ENCODE measurements at places on chromosomes 3 and 15.
A peak's percentile ranks its signal among the peaks of the same experiment; 100 is the strongest.

- no peak for DNase-seq
Observed at GRCh38 chr3:182570946-182571594, 222.2 kb upstream of the ATP11B start.

DNA sequence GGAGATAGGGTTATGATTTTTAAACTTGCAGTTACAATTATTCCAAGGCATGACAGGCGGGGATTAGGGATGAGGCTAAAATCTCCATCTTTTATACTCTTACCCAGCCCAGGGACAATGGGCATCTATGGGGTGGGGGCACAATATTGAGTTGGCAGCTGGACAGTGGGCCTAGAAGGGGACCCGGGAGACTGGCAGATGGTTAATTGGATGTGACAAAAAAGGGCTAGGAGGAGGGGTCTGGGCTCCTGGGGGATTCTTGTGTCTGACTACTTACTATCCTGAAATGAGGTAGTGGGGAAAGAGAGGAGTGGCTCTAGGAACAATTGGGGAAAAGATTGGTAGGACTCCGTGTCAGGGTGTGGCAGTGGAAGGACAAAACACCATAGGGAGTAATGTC is 53.0 kb upstream of the ROPN1 start:
- no peak for DNase-seq

GRCh38 chr3:140014831-140015495 is 80.0 kb downstream of the CLSTN2 start:
- DNase-seq: no peak

GRCh38 chr3:172707967-172708366 is 2.9 kb downstream of the NCEH1 start:
- no peak for DNase-seq

- no peak for DNase-seq
Observed at GRCh38 chr3:8500319-8500988, 1.2 kb upstream of the LMCD1 start.

- no peak for DNase-seq
Observed at GRCh38 chr3:111434941-111435622, 106.9 kb upstream of the CD96 start.

- DNase-seq: no peak
Observed at GRCh38 chr15:53590380-53590779, 169.1 kb downstream of the WDR72 start.

- no peak for DNase-seq
Observed at GRCh38 chr3:130091958-130092357, 10.3 kb downstream of the ALG1L2 start.

GRCh38 chr3:61333192-61333961 is 82.1 kb upstream of the FHIT start:
- DNase-seq: no peak

DNA sequence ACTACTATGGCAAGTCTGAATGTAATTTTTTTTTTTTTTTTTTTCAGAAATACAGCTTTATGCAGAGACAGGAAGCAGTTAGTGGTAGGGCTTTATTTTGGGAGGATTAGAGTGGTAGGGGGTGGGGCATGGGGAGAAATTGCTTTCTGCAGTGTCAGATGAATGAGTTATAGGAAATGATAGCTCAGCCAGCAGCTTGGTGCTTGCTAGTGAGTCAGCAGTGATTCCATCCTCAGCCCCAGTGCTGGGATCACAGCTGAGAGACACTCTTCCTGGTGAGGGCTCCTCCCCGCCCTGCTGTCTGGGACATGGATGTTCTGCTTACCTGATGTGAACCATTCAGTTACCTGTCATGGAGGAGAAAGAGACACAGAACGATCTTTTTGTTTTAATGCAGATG is 39.6 kb downstream of the SEMA6D start:
- DNase-seq: peak; percentile 54

DNA sequence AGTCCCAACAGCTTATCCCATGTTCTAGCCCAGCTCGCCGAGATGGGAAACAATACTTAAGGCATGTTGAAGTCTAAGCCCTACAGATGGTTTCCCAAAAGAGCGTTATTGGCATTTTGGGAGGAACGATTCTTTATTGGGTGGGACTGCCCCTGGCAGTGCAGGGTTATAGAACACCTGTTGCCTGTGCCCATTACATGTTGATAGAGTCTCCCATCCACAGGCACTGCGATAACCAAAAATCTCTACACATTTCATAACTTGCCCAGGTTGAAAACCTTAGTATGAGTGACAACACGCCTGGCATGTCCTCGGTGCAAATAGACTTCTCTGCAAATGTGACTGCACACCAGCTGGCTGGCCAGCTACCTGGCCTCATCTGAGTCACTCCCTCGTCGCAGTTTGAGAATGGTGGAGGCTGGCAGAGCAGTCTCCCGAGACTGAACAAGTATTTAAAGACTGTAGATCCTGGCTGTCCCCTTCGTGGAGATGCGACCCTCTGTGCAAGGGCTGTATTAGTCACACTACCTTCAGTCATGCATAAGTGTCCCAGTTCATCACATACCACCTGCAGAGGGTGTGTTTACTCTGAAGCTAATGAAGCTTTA is 18.7 kb downstream of the ZNF80 start:
- DNase-seq: no peak

- DNase-seq: no peak
Observed at GRCh38 chr3:80297720-80298119, 529.9 kb upstream of the ROBO1 start.

- DNase-seq: no peak
Observed at GRCh38 chr3:12325586-12326515, 37.0 kb downstream of the PPARG start.

DNA sequence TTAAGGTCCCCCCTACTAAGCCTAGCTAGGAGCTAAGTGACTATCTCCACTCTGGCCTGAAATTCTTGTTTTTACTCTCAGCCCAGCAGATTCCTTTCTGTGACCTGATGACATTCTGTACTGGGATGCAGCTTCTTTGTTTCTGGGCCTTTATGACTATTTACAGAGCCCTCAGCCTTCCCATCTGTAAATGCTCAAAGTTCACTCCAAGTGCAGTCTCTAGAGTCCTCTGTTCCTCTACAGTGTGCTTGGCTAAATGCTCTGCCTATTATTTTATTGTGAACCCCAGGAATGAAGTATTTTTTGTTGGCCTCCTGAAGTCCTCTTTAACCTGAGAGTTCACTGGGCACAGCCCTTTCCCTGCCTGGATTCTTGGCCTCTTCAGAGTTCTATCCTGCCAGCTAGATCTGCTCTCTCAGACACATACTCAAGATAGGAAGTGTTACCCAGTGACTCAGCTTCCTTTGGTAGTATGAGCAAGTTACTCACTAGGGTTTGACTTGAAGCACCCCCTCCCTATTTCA is 278.1 kb upstream of the P2RY1 start:
- peak; percentile 17 for DNase-seq

- DNase-seq: no peak
Observed at GRCh38 chr3:117117188-117117936, 407.8 kb downstream of the TUSC7 start.

DNA sequence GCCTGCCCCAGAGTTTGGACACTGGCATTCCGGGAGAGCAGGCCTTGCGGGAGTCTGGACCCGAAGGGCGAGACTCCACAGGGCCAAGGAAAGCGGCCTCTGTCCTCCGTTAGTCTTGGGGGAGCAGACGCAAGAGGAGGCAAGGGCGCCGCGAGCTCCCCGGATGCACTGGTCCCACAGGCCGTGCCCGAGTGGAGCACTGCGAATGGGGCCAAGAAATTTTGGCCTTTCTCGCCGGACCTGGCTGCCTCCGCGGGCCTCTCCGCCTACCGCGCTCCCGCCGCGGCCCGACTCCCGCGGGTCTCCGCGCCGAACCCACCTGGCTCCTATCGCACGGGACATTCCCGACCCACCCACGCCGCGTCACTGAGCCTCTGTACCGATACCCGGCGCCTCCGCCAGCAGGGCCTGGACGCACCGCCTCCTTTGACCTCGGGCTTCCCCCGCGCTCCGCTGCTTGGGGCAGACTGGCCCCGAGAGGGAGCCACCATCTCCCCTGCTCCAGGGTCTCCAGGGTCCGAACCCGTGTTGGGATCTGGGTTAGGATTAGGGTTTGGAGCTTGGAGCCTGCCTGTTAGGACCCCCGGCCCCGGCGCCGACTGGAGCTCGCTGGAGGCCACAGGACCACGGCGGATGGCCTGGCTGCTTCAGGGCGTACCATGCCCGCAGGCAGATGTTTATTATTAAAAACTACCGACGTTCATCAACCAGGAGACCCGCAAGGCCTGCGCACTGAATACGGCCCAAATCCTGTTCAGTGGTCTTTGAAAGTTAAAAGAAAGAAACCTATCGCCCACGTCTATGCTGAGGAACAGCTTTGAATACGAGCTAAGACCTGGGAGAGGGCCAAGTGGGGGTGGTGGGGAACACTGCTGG is 11.7 kb downstream of the SHOX2 start:
- no peak for DNase-seq

GRCh38 chr15:78930577-78931388 is 14.1 kb downstream of the CTSH start:
- peak; percentile 89 for DNase-seq

GRCh38 chr3:23341147-23341838 is 138.2 kb downstream of the UBE2E2 start:
- no peak for DNase-seq

- no peak for DNase-seq
Observed at GRCh38 chr3:12986521-12986920, 86.7 kb downstream of the IQSEC1 start.

DNA sequence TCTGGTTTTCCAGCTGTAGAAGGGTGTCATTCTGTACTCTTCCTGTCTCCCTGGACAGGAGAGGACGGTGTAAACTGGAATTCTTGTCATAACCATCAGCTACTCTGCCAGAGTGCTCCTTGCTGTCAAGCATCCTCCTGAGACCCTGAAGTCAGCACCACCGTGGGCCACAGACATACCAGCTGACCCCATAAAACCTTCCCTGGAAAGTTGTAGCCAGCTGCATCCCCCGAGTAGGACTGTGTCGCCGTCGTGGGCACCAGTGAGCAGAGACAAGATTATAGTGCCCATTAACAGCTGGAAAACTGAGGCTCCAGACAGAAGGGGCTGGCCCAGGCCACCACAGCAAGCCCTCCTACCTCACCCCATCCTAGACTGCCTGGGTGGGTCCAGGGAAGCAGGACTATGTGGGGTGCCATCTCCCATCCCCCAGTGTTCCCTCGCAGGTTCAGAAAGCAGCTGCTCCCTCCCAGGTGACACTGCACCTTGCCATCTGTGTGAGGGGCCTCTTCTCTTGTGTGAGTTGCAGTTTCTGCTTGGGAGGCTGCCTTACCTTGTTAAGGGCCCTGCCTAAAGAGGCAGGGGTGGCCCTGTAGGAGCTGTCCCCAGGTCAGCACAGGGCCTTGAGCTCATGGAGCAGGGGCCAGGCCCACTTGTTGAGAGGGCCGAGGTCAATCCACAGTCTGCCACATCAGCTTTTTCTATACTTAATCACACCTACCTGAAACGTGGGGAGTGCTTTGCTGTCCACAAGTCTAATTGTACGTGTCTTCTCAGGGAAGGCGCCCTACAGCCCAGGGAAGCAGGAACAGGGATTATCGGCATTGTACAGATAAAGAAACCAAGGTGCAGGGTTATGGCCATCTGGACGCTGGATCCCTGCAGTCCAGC is 191.9 kb upstream of the LINGO1 start:
- no peak for DNase-seq

DNA sequence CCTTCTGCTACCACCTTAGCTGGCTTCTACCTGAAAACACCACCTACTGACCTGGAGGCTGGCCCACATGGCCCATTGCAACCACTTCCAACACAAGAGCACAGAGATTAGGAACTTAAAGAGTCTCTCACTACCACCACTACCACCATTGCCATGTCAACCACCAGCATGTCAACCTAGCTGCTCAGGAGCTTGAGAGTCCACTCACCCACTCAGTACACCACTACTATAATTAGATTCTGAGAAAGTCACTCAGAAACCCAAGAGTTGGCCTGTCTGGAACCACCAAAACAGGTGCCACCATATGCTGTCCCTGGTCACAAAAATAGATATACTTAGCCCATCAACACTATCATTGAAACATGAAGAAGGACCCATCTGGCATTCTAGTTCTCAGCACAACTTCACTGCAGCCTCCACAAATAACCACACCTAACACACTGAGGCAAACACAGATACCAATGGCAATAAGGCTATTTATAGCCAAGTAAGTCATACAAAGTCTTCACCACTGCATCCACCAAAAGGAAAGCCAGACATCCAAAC is 806.7 kb upstream of the EPHA6 start:
- DNase-seq: no peak

GRCh38 chr3:186742618-186743380 is 25.6 kb downstream of the KNG1 start:
- no peak for DNase-seq

- no peak for DNase-seq
Observed at GRCh38 chr3:30368978-30369377, 237.4 kb upstream of the TGFBR2 start.

GRCh38 chr15:89766357-89767311 is 9.5 kb upstream of the MESP2 start:
- no peak for DNase-seq

GRCh38 chr15:85493260-85493659 is 112.9 kb downstream of the AKAP13 start:
- DNase-seq: no peak

DNA sequence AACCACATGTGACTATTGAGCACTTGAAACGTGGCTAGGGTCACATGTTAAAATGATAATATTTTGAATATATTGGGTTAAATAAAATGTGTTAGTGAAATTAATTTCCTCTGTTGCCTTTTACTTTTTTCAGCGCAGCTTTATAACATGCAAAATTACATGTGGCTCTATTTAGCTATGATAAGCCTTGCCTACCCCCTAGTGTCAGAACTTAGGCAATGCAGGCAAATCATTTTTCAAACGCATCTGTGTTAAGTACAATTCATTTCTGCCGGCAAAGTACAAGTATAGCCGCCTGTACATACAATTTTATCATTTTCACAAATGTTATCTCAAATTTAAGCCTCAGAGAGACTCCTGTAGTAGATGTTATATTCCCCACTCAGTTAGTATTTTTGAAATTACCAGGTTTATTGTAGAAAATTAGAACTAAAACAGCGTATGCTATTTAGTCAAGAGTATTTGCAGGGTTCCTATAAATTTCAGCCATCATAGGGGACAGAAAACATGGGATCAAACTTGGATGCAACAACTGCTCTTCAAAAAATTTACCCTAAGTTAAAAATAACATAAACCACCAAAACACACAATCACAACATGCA is 56.1 kb downstream of the TAFA4 start:
- DNase-seq: peak; percentile 35

- DNase-seq: no peak
Observed at GRCh38 chr3:24139463-24140412, 194.7 kb downstream of the NR1D2 start.

DNA sequence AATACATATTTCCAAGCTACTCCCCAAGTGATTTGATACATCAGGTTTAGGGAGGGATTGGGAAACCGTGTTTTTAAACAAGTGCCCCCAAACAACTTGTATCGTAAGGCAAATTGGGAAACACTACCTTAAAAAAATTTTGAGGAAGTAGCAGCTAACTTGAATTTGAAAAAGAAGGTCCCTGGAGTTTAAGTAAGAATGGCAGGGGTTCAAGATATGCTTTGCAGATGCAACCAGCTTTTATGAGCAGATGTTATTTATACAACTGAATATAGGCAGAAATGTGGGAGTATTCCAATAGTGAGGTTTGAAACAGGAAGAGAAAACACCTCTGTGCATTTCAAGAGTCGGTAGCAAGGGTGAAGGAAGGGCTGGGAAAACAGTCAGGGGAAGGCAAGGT is 139.6 kb downstream of the IL20RB start:
- no peak for DNase-seq

- no peak for DNase-seq
Observed at GRCh38 chr3:169827712-169828111, 15.0 kb upstream of the LRRC34 start.
